ENCODE measurements at places on chromosomes 7 and 10.

DNA sequence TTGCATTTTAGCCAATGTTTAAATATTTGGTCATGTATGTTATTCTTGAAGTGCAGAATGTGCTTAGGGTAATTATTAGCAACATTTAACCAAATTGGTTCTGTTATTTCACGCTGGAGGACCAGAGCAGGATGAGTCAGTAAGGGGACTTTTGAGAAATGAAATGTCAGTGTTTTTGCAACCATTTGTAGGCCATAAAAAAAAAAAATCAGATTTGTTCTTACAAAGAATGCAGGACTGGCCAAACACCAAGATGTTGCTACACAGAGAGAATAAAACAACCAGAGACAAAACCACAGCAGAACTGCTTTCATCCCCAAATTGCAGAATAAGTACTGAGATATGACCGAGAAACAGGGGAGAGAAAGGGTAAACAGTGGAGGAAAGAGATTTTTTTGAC is 62.1 kb downstream of the TPST1 start:
- DNase-seq = no peak

DNA sequence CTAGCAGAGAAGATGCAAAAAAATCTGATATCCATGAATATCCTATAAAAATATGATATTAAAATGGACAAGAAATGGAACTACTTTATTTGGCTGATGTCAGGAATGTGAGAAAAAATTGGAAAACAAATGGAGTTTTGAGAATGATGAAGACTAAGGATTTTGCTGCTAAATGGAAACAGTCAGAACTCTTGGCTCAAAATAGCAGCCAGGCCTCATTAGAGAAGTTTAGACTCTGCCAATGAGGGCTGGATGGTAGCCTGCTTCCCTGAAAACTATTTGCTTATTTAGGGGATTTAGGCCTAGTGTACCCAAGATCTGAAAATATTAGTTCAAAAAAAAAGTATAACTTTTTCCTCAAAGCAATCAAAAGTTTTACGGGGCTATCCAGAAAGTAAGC is 458.5 kb downstream of the TFEC start:
- no peak for DNase-seq

DNA sequence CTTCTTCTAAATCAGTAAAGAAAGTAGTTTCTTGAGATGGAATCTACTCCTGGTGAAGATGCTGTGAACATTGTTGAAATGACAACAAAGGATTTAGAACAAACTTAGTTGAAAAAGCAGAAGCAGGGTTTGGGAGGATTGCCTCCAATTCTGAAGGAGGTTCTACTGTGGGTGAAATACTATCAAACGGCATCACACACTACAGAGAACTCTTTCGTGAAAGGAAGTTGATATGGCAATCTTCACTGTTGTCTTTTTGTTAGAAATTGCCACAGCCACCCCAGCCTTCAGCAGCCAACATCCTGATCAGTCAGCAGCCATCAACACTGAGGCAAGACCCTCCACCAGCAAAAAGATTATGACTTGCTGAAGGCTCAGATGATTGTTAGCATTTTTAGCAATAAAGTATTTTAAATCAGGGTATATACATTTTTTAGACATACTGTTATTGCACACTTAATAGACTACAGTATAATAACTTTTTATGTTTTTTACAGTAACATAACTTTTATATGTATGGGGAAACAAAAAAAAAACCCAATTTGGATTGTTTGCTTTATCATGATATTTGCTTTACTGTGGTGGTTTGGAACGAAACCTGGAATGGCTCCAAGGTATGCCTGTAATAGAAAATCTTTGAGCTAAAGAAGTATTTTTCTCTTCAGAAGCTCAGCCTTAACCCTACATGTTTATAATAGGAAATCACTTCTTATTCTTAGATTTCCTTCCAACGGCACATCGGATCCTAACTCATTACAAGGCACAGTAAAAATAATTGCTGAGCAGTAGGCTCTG is 257.3 kb downstream of the LRMDA start:
- DNase-seq = no peak

DNA sequence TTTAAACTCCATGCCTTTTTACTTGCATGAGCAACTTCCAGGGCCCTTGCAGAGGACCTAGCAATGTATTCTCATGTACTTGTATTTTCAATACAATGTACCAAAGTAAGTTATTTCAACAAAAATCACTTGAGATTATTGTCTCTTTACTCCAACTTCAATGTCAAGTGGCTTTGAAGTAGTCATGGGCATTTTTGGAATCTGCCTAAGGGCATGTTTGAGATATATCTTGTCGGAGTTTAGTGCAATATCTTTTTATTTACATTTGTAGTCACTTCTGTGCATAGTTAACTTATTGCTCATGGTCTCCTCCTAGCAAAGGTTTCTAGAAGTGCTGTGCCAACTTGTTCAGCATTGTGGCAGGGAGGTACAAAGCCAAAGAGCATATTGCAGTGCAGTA is 508.7 kb upstream of the SEMA3D start:
- no peak for DNase-seq

DNA sequence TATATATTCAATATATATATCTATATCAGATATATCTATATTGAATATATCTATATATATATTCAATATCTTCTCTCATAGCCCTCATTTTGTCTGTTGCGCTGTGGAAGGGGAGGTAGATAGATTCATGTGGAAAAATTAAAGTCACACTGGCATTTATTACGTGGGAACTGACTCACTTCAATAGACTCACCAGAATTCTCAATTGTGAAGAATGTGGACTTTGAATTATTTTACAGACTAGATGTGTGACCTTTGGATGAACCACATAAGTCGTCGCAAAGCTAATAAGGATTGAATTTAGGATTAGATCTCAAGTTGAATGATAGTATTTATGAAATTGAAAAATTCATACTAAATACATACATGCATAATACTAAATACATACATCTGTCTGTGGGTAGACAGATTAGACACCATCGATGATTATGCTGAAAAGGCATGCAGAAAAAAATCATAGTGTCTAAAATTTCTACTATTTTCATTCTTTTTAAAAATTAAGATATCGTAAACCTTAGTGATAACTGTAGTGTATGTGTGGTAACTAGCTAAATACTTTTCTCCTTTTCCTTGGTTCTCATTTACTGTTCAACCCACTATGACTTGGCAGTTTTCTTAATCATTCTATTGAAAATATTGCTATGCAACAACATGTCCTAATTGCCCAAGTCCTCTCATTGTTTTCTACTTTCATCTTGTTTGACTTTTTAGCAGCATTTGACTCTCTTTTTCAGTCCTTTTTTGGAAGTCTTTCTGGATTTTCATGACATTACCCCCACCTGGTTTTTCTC is 61.8 kb upstream of the A1CF start:
- DNase-seq = no peak

DNA sequence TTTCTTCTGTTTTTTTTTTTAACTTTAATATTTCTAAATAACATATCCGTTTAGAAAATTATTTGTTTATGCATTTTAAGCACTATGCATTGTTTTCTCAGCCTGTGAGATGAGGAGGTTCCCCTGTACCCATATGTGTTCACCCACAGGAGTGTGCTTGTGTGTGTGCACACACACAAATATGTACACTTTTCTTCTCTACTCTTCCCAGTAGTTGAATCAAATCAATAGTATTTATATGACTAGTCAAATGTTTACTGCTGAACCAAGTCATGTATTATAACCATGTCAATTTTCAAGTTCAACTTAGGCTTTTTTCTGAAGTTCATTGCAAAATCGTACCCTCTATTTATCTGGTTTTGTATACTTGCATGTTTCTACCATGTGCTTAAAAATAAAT is 37.3 kb downstream of the HDAC9 start:
- no peak for DNase-seq

- no peak for DNase-seq
Observed at GRCh38 chr10:108421266-108421665, 1256.8 kb upstream of the SORCS1 start.

DNA sequence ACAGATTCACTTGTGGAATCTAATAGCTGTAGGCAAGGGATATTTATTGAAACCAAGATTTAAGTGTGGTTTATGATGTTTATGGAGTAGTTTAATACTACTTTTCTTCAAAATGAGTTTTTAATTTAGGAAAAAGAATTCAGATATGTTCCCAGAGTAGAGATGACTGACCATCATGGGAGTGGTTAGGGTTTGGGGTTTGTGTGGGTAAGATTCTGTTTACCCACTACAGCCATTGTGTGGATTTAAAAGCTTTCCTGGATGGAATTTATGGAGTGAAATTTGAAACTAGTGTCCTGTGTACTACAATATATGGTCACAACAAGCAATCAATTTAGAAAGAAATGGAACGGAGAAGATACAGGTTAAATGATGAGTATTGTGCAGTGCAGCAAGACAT is 453.5 kb downstream of the AUTS2 start:
- no peak for DNase-seq

- no peak for DNase-seq
Observed at GRCh38 chr7:79778786-79779770, 325.6 kb upstream of the MAGI2 start.

DNA sequence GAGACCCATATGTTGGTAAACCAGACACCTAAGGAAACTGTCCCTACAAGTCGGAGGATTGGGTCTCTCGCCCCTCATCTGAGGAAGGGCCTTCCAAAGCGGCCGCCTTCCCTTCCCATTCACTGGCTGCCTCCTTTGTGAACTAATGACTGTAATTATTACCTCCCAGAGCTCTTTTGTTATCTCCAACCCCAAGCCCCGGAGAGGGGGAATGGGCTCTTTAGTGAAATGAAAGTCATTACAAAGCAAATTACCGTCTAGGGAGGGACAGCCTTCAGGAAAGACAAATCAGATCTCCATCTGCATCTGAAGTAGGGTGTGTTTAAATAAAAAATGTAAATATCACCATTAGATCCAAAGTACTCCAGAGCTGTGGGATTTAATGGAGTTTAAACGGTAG is 2.6 kb upstream of the GAD2 start:
- no peak for DNase-seq

GRCh38 chr10:128386231-128386630 is 260.0 kb upstream of the MKI67 start:
- DNase-seq = no peak

DNA sequence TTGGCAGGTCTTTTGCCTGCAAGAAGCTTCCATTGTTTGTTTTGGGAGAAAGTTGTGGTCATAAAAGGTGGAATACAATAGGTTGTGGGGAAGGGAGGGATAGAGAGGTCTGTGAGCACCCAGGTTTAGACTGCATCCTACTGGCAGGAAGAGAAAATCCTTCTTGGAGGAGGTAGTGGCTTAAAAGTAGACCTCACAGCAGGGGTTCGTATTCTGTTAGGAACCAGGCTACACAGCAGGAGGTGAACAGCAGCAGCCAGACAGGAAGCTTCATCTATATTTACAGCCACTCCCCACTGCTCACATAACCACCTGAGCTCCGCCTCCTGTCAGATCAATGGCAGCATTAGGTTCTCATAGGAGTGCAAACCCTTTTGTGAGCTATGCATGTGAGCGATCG is 245.3 kb downstream of the NSUN6 start:
- DNase-seq = no peak

- no peak for DNase-seq
Observed at GRCh38 chr7:96233084-96233483, 88.8 kb downstream of the SLC25A13 start.

GRCh38 chr10:96107623-96108038 is 22.5 kb upstream of the ZNF518A start:
- no peak for DNase-seq

DNA sequence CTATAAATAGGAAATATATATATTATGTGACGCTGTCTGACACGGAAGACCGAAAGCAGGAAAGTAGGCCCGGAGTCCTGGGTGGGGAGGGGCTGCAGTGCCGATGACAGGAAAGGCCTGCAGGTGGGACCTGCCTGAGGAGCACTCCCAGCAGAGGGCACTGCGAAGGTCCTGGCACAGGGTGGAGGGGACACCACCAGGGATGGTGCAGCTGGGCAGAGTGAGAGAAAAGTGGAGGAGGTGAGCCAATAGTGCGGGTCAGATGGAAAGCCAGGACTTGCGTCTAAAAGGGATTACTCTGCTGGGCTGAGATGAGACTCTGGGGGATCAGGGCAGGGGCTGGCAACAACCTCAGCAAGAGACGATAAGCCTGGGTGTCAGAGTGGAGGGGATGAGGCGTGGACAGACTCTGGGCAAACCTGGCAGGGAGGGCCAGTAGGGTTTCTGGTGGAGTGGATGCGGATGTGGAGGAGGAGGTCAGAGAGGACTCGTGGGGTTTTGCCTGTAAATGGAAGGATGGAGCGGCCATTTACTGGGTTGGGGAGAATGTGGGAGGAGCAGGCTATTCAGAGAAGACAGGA is 118.2 kb upstream of the ZNF746 start:
- DNase-seq = no peak

DNA sequence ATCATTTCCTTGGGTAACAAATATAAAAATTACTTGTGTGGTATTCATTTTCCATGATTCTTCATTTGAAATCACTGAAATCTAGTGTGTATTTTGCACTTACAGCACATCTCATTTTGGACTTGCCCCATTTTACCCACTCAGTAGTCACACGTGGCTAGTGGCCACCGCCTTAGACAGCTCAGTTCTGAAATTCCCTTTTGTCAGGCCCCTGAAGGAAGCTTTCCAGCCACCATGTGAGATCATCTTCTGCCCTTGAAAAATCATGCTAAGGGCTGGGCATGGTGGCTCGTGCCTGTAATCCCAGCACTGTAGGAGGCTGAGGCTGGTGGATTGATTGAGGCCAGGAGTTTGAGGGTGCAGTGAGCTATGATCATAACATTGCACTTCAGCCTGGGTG is 79.3 kb downstream of the PLXDC2 start:
- no peak for DNase-seq

DNA sequence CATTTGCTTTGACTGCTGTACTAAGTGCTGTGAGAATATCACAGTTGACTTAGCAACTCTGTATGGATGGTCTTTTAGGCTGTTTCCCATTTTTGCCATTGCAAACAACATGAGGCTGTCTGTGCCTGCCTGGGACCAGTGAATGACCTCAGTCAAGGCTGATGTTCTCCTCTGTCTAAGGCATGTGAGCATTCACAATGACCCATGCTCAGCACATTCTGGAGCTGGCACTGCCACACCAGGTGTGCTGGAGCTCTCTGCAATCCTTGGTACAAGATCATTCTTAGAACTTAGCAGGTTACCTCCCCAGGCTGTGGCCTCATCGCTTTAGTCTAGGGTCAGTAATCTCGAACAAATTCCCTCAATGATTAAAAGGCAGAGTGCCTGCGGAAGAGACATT is 61.9 kb downstream of the SH3PXD2A start:
- no peak for DNase-seq

All from stimulated activated CD8-positive, alpha-beta memory T cell treated with anti-CD3 and anti-CD28 coated beads, Interleukin-7, amount 100 ng/mL, for 4 hours (primary cell).